ENCODE measurements at places on chromosomes 5 and 9. TPM values are rescaled to one million over a fixed set of nuclear protein-coding genes. Genes with fewer than 3 reads are reported as not detected.
A peak's percentile ranks its signal among the peaks of the same experiment; 100 is the strongest.

DNA sequence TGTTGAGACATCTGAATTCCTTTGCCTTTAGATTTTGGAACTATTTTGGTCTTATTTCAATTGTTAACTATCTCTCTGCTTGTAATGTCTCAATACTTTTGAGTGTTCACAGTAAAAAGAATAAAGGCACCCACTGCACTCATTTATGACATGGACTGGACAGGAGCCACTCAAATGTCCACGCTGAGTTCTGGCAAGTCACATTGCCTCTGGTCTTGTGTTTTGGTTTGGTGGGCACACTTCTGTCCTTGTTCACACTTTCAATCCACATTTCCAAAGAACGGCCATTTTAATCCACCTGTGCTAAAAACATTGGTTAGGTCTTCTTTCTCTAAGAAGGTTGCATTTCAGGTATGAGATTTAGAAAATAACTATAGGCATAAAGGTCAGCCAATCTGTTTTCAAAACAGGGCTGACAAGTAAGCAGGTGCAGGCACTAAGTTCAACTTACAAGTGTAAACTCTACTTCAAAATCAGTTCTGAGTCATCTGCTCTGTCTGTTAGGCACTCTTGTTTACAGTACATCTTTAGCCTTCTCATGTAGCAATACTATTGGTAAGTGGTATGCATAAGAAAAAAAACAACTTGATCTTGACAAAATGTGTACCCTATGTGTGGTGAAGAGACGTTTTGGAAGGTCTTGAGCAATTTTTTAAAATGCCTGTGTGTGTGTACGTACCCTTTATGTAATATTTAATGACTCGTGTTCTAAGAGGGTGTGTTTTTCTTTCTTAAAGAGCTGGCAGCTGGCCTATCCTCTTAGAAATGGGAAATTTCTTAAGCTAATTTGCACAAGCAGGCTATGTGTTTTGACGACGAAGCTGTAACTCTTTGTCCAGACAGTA, 31.5 kb upstream of the ZFAND5 start:
- peaks cover 10% of the 10 kb centered on the region for H3K4me1 ChIP-seq
- no peaks in the 10 kb centered on the region for H3K27me3 ChIP-seq
- no peaks in the 10 kb centered on the region for H3K36me3 ChIP-seq
- no peak for DNase-seq

GRCh38 chr9:104608336-104608735, 2.9 kb upstream of the OR13C2 start:
- no peaks in the 10 kb centered on the region for H3K27me3 ChIP-seq
- no peak overlapping the region for H3K4me3 ChIP-seq
- no peaks in the 10 kb centered on the region for H3K36me3 ChIP-seq
- no peaks in the 10 kb centered on the region for H3K4me1 ChIP-seq
- H3K27ac ChIP-seq = no peak overlapping the region

DNA sequence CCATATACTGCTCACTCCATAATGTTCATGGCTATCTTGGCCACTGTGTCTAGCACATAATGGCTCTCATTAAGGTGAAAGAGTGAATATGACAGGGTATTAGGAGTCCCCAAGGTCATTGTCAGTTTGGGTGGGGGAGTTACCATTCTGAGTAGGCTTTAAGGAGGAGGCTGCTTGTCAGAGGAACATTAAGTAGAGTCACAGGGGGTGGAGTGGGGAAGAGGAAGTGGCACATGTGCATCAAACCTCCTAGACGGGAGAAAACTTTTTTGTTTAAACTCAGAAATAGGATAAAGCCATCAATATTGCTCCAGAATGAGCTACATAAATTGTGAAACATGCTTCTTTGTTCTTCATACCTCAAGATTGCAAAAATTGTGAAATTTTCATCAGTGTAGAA, 45.5 kb downstream of the DAB2IP start:
- H3K27me3 ChIP-seq = no peaks in the 10 kb centered on the region
- no peak overlapping the region for H3K4me3 ChIP-seq
- H3K36me3 ChIP-seq = no peaks in the 10 kb centered on the region
- no peak overlapping the region for H3K27ac ChIP-seq
- no peak for DNase-seq

DNA sequence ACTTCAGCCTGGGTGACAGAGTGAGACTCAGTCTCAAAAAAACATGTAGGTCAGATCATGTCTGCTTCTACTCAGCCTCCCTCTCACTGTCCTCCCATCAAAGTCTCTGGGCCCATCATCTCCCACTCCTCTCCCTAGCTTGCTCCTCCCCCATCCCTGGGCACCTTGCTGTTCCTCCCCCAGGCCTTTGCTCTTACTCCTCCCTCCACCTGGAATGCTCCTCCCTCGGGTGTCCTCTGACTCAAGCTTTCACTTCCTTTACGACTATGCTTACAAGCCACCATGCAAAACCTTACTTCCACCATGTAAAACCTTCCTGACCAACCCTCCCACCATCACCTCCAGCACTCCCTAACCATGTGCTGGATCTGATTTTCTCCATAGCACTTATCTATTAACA, 51.5 kb downstream of the MTMR12 start:
- no peaks in the 10 kb centered on the region for H3K27me3 ChIP-seq
- H3K4me3 ChIP-seq = no peak overlapping the region
- no peak overlapping the region for H3K27ac ChIP-seq
- DNase-seq = no peak
- H3K4me1 ChIP-seq = peaks cover 4% of the 10 kb centered on the region

DNA sequence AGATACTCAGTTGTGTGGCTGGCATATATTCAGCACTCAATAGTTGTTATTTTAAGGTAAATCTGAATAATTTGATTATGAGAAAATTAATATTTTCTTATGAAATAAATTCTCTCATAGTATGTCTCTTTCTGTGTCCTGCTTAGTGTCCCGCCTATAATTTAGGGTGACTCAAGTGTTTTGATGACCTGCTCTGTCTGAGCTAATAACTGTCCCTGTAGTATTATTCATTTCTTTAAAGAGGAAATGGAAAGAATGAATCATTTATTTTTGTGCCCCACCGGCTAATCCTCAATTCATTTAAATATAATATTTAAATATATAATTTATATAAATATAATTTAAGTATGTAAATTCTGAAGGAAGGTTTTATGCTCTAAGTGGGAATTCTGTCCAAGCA, 4.1 kb downstream of the SLC1A1 start:
- H3K27ac ChIP-seq = no peak overlapping the region
- H3K36me3 ChIP-seq = no peaks in the 10 kb centered on the region
- no peak overlapping the region for H3K4me3 ChIP-seq
- no peaks in the 10 kb centered on the region for H3K27me3 ChIP-seq
- no peak for DNase-seq

DNA sequence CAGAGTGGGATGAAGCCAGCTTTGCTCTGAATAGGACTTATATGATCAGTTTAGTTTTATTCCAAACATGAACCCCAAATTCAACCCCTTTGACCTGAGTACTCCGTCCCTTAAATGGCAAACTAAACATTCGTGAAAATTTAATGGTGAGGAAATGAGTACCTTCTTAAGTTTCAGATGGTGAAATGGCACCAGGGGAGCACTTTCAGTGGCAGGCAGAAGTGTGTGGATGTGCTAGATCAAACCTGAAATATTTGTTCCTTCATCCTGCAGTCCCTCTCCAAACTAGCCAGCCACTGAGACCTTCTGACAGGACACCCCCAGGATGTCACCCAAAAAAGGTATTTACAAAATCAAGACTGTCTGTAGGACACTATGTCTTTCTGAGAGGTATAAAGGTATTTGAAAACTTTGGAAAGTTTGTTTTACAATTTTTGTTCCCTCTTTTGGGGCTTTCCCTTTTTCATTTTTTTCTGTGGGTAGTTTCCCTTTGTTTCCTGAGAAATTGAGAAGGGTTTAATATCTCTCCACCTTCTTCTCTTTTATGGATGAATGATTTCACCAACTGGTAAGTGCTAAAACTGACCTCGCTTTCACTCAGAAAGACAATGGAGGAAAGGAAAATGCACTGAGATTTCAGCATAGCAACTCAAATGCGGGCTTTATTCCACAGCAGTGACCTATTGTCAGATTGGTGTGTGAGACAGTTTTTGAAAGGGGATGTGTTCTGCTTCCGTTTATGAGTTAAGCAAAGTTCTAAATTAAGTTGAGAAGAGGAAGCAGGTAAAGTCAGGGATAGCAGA, 127.1 kb downstream of the TMC1 start:
- H3K4me1 ChIP-seq = no peaks in the 10 kb centered on the region
- H3K36me3 ChIP-seq = no peaks in the 10 kb centered on the region
- H3K4me3 ChIP-seq = no peak overlapping the region
- no peaks in the 10 kb centered on the region for H3K27me3 ChIP-seq
- no peak overlapping the region for H3K27ac ChIP-seq

- no peak overlapping the region for H3K4me3 ChIP-seq
- H3K27me3 ChIP-seq = no peaks in the 10 kb centered on the region
- H3K36me3 ChIP-seq = no peaks in the 10 kb centered on the region
- peak overlapping the region; percentile 83 for H3K27ac ChIP-seq
Observed at GRCh38 chr5:78533356-78533755, 115.2 kb downstream of the LHFPL2 start.

GRCh38 chr9:133113949-133114885, 6.8 kb downstream of the RALGDS start:
- peak overlapping the region; percentile 22 for H3K27ac ChIP-seq
- H3K4me3 ChIP-seq = peak overlapping the region; percentile 9
- no peaks in the 10 kb centered on the region for H3K27me3 ChIP-seq

DNA sequence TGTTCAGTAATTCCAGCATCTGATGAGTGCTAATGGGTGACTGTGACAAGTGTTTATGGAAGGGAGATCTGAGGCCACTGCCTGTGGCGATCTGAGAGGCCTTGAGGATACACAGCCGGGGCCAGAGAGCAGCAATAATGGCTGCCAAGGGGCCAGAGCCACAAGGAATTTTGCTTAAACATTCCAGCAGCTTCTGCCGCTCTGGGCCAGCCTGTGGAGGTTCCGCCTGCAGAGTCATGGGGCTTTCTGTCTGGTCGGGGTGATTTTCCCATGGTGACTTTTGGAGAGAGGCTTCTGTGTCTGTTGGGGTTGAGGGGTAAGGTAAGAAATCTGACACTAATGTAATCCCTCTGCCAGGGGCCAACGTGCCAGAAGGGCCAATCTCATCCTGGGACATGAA, 353.5 kb downstream of the ADAMTS6 start:
- DNase-seq = no peak
- H3K36me3 ChIP-seq = no peaks in the 10 kb centered on the region
- peak overlapping the region; percentile 56 for H3K27ac ChIP-seq
- H3K4me3 ChIP-seq = no peak overlapping the region
- H3K27me3 ChIP-seq = no peaks in the 10 kb centered on the region

DNA sequence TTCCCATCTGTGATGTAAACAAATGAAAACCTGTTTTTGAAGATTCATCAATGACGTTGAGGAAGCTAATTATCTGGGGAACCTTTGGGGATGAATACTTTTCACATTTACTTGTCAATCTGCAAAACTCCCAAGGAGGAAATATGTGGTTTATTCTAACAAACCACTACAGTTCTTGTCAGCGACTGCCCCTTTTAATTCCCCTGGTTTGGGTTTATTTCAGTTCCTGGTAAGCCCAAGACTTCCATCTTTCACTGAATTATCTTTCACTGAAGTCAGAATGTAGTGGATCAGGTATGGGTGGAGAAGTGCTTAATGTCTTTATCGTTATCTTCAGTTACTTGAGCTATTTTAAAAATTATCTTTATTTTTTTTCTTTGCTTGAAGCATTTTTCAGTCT, 40.2 kb downstream of the TLR4 start:
- H3K27me3 ChIP-seq = no peaks in the 10 kb centered on the region
- no peaks in the 10 kb centered on the region for H3K36me3 ChIP-seq
- no peak overlapping the region for H3K27ac ChIP-seq
- DNase-seq = no peak
- H3K4me1 ChIP-seq = peaks cover 5% of the 10 kb centered on the region

DNA sequence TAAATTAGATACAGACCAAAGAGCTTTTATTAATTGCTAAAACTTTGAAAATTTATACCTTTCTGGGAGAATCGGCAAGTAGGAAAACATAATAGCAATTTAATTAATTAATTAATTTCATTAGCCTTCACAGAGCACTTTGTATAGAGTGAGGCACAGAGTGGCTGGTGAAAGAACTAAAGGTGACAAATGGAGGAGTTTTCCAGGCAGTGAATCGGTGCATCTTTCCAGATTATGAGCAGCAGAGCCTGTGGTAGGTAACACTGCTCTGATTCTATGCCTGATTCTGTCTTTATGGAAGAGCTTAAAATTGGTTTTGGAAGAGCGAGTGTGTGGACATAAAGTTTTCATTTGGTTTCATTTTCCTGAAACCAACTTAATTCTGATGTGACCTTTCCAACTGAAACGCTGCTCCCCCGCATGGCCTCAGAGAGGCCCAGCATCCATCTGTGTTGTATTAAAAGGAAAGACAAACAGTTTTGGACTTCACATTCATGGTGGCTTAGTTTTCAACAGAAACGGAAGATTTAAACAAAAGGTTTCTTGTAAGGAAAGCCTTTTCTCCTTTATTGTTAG, 188.9 kb upstream of the RPS23 start:
- H3K27me3 ChIP-seq = no peaks in the 10 kb centered on the region
- no peaks in the 10 kb centered on the region for H3K4me1 ChIP-seq
- no peaks in the 10 kb centered on the region for H3K36me3 ChIP-seq
- DNase-seq = no peak
- H3K27ac ChIP-seq = peak overlapping the region; percentile 15

GRCh38 chr5:106833517-106833916, 837.2 kb downstream of the EFNA5 start:
- H3K36me3 ChIP-seq = no peaks in the 10 kb centered on the region
- H3K4me3 ChIP-seq = no peak overlapping the region
- DNase-seq = no peak
- H3K27ac ChIP-seq = no peak overlapping the region
- no peaks in the 10 kb centered on the region for H3K4me1 ChIP-seq

DNA sequence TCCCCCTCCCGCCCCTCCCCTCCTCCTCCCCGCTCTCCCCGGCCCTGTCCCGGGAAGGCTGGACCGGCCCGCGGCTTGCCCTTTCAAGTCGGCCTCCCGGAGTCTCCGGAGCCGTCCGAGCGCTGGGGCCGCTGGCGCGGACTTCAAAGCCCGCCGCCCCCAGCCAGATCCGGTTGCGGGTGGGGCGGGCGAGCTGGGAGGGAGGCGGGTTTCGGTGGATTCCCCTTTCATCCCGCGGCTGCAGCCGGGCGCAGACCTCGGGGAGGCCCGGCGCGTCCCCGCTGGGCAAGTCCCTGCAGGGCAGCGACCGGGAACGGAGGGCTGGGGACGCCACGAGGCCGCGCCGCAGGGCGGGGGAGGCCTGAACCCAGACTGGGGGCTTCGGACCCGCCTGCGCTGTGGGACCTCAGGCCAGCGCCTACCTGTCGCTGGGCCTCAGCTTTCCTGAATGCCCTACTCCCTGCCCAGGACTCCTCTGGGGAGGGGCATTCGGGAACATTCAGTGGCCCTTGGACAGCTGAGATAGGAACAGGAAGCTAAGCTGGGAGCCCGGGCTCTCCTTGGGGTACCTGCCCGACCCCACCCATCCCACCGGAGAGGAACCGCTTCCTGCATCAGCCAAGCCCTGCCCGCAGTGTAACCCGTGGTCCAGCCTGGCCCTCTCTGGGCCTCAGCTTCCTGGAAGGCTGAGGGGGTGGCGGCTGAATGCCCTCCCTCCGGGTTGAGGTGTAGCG, 23.4 kb downstream of the C9orf50 start:
- H3K27me3 ChIP-seq = no peaks in the 10 kb centered on the region
- no peak for DNase-seq
- H3K4me3 ChIP-seq = peak overlapping the region; percentile 78
- H3K4me1 ChIP-seq = peaks cover 6% of the 10 kb centered on the region
- H3K36me3 ChIP-seq = no peaks in the 10 kb centered on the region
- peak overlapping the region; percentile 76 for H3K27ac ChIP-seq

CCL21 gene
- total RNA-seq = 9.3 TPM

CD72 gene
- total RNA-seq = 9.9 TPM

NR6A1 gene
- 4.6 TPM for total RNA-seq

POU5F2 gene
- total RNA-seq = 4.6 TPM

IFNA2 gene
- not detected for total RNA-seq

NAA35 gene
- 14.8 TPM for total RNA-seq

SLC34A3 gene
- not detected for total RNA-seq

ZNG1C gene
- 10.2 TPM for total RNA-seq

FRMD3 gene
- 5.2 TPM for total RNA-seq

MFAP3 gene
- total RNA-seq = 40.2 TPM

Data from thoracic aorta (tissue), 2 donors.